CD8-positive, alpha-beta T cell (primary cell): ENCODE measurements at places on chromosomes 5 and 9.

DNA sequence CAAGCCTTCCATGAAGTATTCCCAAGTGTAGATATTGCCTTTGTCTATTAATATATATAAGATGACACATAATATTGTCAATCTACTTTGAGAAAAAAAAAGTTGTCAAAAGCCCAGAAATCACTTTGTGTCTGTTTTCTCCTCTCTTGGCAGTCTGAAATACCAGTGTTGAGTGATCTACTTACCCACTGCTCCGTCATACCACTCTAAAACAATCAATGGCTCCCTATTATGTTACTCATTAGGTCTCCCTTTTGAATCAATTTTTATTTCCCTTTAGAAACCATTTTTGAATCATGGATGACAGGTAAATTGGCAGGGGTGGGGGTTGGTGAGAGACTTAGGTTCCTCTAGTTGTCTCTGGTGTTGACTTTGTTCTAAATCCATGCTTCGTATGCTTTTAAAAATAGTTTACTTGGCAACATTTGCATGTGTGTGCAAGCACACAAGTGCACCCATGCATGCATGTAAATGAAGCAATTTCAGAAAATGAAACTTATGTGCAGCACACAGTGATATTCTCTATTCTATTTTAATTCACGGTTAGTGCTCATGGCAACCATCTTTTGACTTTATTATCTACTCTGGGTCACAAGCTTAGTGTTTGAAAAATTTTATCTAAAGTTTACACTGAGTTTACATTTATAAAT lies 378.9 kb downstream of the RAB3C start:
- DNase-seq = no peak

GRCh38 chr5:31244921-31245320 lies 51.4 kb downstream of the CDH6 start:
- DNase-seq = no peak

DNA sequence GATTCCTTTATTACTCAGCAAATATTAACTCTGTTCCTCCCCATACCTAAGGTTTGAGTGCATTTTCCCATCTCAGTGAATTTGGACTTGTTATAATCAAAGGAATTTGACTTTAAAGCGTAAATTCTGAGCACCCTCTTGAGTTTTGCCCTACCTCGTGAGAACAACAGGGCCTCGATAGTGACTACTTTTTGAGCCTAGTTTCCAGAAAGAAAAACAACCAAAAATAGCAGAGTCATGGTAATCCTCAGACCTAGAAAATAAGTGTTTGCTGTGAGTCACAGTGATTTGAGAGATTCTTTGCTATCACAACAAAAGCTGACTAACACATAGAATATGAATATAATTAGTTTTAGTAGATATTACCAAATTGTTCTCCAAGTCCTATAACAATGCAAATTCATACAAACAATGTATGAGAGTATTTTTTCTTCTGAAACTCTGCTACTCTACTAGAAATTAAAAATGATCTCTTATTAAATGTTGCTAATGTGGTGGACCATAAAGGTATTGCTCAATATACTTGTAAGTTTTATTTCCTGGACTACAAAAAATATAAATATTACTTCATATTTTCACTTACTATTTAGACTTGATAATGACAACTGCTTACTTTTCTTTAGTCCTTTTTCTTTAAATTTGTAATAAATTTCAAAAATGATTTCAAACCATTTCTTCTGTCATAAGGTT lies 759.7 kb downstream of the BRINP1 start:
- DNase-seq = no peak

GRCh38 chr5:45189481-45189880 lies 380.7 kb downstream of the MRPS30 start:
- no peak for DNase-seq

DNA sequence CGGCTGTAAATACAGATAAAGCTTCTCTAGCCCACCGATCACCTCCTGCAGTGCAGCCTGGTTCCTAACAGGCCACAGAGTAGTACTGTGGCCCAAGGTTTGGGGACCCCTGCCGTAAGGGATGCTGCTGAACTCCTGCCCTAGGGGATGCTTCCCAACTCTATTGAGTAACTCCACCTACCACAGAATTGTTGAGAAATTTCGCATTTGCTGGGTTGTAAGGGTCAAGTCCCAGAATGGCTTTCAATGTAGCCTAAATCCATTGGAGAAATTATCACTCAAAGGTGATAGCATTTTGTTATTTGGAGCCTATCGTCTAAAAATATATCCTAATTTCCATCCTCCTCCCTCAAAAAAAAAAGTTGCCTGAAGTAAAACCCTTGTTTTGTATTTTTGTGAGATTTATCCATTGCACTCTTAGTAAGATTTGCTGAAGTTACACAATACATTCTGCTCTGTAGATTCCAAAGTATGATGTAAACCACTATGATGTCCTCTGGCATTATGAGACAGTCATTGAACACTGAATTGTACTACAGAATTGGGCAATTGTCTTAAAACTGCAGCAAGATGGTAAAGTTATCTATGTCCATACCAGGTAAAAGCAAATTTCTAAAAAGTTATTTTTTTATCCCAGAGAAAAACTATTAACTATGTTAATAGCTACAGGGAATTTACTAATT lies 14.0 kb downstream of the ACTBL2 start:
- no peak for DNase-seq

GRCh38 chr5:54889826-54890225 lies 95.6 kb downstream of the ESM1 start:
- DNase-seq = no peak

- no peak for DNase-seq
Observed at GRCh38 chr9:112252194-112252593, 77.1 kb upstream of the SUSD1 start.

DNA sequence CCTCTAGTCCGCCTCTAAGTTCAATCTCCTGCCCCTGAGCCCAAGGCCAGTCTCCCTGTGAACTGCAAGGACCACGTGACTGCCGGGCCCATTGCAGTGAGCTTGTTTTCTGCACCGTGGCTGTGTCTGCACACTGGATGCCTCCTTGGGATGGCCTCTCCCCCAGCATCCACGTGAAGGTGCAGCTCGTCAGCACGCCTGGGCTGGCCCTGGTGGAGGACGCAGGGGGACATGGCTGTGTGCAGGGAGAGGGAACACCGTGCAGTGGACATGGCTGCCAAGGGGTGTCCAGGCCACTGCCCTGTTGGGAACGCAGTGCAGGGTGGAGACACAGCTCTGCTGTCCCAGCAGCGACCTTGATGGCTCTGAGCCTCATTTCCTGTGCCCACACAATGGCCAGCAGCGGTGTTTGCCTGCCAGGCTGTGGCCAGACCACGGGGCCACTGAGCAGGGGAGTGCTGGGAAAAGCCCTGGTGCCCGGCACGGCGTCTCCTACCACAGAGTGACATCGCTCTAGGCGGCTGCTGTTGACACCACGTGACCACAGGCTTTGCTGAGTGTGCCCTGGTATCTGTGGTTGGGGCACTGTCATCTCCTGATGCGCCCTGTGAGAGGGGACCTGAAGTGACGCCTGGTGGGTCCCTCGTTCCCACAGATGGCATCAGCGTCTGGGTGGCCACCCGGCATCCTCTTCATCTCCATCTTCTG lies 26.9 kb upstream of the EXOC3 start:
- no peak for DNase-seq

DNA sequence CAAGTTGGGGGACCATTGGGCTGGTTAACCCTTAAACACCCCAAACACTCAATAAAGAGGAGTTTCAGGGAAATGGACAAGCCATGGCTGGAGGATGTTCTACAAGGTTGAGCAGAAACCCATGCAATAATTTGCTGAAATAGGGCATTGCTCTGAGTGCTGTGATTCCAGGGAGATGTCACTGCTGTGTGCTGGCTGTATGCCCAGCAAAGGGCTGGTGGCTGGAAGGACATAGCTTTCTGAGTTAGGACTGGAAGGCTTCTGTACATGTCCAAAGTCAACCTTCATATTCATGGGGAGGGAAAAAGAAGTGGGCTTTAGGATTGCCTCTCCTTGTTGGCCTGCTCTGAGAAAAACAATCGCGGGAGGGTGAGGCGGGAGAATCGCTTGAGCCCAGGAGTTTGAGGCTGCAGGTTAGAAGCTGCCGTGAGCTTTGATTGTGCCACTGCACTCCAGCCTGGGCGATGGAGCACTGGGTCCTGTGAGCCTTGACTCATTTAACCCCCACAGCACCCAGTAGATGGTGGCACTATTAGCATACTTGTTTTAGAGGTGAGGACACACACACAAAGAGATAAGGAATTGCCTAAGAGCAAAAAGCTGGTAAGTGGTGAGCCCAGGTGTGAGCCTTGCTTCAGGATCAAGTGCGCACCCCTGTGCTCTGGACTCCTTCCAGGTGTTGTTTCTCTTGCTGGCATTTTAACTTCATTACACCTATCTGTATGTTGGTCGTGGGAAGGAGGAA lies 20.4 kb downstream of the IL12B start:
- DNase-seq = no peak

- no peak for DNase-seq
Observed at GRCh38 chr9:80552931-80553330, 981.2 kb downstream of the TLE4 start.

DNA sequence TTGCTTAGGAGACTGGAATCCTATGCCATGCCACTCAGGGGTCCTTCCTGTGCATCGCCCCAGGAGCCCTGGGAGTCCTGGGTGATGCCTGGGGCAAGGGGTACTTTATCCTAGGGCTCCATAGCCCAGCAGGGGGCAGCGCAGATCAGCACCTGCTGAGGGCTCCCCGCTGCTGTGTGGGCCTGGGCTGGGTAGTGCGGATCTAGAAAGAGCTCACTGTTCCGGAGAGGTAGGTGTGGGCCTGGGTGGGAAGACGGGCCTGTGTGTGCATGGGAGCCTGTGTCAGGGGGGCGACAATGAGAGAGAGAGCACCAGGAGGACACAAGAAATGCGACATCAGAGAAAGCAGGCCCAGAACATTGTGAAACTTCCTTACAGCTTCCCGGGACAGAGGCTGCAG lies 11.4 kb upstream of the DAB2IP start:
- peak; percentile 32 for DNase-seq

GRCh38 chr5:41510176-41510831 lies at the start of gene PLCXD3:
Gene PLCXD3, minus strand, starts transcription at chr5:41510601. Its CDS starts 75 bp downstream, at chr5:41510526.
- DNase-seq = no peak

- DNase-seq = peak; percentile 34
Observed at GRCh38 chr9:36328798-36329411, 70.7 kb upstream of the GNE start.

DNA sequence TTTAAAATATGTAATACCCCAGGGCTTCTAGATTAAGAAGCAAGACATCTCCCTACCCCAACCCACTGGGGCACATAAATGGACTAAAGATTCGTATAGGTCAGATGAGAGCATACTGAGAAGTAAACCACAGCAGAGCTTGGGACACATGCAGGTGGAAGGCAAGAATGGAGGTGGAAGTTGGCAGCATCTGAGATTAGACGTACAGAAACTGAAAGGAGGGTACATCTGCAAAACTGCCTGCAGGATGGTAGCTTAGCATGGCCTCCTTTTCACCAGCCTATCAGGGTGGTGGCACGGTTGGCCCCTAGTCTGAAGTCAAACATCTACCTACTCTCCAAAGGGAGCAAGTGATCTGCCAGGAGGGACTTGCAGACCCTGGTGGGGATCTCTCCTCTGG lies 181.8 kb downstream of the TSSK1B start:
- no peak for DNase-seq

DNA sequence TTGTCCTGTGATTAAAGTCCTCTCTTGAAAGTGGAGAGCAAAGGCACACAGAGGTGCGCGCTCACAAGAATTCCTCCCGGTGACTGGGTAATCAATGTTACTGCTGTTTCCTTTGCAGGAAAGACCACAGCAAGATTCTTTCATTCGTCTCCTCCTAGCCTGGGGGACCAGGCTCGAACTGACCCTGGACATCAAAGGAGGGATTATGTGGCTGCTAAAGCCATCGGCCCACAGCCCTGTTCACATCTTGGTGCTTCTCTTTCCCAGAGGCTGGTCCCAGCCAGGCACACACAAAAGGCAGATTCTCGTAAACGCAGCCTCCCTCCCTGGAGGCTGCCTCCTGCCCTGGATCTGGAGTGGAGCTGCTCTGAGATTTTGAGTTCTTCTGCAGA lies 230.9 kb downstream of the FANCC start:
- no peak for DNase-seq

GRCh38 chr9:127132921-127133647 lies 10.6 kb upstream of the ANGPTL2 start:
- no peak for DNase-seq

DNA sequence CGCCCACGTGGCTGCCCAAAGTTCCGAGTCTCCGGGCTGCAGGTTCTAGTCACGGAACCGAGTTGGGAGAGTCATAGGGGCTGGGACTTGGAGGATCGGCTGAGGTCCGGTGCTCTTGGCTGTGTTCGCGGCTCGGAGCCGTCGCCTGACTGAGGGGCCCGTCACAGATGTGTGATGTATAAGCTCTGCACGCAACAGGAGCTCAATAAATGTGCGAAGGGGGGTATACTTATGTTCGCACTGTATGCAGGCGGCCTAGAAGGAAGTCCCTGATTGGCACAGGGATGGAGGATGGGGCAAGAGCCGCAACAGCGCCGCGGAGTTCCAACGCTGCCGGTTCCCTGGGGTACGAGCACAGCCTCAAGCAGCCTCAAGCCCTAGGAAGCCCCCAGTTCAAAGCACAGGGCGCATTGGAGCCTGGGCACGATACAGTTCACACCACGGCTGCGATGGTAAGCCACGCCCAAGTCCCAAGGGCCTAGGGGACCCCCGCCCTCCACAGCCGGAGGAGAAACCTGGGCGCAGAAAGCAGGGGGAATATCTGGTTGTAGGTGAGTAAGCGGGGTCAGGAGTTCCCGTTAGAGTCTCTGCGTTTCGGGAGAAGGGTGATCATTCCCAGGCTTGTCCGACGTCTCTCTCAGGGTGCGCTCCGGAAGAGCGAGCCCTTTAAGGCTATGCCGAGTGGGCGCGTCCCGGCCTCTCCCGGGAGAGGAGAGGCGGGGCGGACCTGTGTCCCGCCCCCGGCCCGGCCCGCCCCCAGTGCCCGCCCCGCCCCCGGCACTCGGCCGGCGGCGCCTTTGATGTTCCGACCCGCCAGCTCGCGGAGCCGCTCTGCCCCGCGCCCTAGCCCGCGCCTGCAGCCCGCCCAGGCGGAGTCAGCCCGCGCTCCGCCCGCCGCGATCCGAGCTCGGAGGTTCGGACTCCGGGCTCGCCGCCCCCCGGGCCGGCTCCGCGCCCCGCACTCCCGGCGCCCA lies at the start of gene TCF7:
TSS of gene TCF7 (plus strand) at position 780 of the 974 bp plus-strand sequence. CDS start 226 bp downstream, outside the sequence.
- DNase-seq = peak; percentile 74

GRCh38 chr5:40505031-40505430 lies 174.7 kb upstream of the PTGER4 start:
- DNase-seq = no peak

- no peak for DNase-seq
Observed at GRCh38 chr5:159231167-159231566, 21.8 kb upstream of the RNF145 start.
